Uterus (tissue), 4 donors: ENCODE measurements at places on chromosomes 16 and 17.

GRCh38 chr16:61148930-61149329 lies 887.3 kb downstream of the CDH8 start:
- no peak for DNase-seq

DNA sequence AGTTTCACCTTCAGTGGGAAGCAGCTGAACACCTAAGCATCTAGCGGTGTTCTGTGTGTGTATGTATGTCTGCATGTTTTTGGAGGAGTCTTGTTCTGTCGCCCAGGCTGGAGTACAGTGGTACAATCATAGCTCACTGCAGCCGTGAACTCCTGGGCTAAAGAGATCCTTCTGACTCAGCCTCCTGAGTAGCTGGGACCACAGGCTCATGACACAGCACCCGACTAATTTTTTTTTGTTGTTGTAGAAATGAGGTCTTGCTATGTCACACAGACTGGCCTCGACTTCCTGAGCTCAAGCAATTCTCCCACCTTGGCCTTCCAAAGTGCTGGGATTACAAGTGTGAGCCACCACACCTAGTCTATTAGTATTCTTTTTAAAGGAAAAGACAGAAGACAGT lies 30.2 kb upstream of the FAAP100 start:
- DNase-seq, result no peak

DNA sequence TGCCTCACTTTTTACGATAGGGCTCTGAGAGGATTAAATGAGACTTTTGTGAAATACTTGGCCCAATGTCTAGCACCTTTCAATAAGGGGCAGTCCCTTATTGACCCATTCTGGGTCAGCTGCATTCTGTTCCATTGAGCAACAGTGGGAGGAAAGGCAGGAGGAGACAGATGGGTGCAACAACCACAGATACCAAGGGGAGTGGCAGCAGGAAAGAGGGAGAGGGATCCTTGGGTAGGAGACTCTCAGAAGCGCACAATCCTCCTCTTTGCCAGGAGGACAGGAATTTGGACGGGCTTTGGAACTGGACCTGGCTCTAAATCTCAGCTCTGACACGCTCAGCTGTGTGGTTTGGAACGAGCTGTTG lies 3.5 kb downstream of the PIPOX start:
- DNase-seq, result no peak

- DNase-seq, result no peak
These were observed 139.1 kb upstream of the CACNG3 start for GRCh38 chr16:24116989-24117388.

- peak; percentile 13 for DNase-seq
These were observed 1.3 kb upstream of the ADGRG5 start for GRCh38 chr16:57540906-57541753.

DNA sequence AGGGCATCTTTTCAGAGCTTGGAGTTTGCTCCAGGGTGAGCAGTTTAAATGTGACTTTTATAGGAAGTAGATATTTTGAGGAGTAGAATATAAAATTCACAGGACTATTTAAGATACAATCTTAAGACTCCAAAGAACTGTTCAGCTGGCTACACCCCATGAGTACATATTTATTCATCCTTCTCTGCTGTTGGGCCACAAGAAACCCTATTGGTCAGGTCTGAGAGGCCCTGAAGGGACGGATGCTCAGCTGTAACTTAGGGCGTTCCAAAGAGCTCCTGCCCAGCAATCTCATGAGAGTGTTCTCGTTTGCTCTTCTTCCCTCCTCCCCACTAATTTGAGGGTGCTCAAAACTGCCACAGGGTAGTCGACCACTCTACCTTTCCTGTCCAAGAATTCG lies 7.3 kb downstream of the ST6GALNAC2 start:
- no peak for DNase-seq

DNA sequence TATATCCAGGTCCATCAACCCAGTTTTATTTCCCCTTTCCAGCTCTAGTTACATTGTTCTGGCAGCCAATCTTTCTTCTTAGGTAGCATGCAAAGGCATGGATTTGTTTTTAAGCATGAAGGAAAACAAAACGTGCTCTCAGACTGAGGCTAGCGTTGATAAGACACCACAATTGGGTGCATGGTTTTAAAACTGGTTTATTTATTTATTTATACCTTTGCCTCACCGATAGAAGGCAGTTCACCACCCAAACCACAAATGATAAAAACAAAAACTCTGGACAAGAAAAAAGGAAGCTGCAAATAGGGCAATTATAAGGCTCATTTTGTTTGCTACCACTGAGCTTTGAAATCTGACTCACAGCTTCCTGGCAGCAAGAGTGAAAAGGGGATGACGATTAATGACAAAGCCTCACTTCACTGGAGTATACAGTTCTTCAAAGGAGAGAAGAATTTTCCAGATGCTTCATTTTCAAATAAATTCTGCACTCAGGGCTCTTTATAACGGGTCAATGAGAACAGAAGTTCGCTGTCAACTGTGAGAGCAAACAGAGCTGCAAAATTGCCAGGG lies 278.4 kb upstream of the IRX5 start:
- DNase-seq, result no peak

DNA sequence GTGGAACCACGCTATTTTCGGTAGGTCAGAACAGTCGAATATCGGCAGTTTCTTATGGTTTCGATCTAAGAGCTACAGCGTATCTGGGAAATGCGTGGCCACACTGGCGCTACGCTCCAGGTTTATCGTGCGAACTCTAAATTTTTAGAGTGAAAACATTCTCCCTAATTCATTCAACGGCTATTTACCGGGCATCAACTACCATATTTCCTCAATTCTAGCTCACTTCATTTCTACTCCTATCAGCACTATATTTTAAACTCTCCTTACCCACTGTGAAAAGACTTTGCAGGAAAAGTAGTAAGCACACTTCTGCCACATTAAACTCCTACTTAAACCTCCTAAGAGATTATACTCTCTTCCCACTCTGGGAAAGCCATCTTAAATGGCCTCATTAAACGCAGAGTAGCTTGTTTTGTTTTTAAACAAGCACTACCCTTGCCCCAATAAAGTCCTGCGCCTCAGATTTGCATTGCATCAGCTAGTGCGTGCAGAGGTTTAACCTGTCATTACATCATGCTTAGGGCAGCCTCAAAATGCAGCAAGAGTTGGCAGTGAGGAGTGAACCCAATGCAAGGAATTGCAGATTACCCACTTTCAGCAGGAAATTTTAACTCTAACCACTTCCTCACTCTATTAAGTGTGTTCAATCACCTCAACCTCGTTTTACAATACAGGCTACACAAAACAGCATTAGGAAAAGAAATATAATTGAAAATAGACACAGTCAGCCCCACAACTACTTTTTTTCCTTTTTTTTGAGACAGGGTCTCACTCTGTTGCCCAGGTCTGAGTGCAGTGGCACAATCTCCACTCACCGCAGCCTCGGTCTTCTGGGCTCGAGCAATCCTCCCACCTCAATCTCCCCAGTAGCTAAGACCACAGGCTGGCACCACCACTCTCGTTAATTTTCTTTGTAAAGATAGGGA lies 18.8 kb downstream of the SIAH1 start:
- DNase-seq, result peak; percentile 29

DNA sequence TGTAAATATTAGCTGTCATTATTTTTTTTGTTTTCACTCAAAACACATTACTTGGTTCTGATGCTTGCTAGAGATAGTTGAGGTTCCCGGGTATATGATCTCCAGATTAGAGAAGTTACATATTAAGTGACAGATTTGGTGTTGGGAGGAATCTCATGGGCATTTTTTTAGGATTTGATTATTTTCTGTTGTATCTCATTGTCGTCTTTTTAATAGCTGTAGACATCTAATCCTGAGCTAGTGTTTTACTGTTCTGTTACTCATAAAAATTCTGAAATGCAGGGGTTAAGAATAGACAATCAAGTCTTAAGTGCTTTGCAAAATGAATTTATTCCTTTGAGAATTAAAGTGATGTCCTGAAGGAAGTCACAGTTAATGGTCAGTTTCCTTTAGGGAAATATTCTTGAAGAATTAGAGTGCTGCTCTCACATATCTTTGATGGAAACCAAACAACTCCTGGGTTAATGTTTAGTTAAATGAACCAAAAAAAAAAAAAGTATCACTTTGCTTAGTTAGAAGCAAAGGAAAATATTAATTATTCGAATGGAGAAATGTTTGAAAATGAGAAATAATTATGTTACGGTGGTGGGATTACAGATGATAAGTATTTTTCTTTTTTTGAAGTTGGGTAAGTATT lies 251.7 kb upstream of the CACNG5 start:
- no peak for DNase-seq

GRCh38 chr17:79974566-79975497 lies 60.8 kb downstream of the TBC1D16 start:
- peak; percentile 16 for DNase-seq

DNA sequence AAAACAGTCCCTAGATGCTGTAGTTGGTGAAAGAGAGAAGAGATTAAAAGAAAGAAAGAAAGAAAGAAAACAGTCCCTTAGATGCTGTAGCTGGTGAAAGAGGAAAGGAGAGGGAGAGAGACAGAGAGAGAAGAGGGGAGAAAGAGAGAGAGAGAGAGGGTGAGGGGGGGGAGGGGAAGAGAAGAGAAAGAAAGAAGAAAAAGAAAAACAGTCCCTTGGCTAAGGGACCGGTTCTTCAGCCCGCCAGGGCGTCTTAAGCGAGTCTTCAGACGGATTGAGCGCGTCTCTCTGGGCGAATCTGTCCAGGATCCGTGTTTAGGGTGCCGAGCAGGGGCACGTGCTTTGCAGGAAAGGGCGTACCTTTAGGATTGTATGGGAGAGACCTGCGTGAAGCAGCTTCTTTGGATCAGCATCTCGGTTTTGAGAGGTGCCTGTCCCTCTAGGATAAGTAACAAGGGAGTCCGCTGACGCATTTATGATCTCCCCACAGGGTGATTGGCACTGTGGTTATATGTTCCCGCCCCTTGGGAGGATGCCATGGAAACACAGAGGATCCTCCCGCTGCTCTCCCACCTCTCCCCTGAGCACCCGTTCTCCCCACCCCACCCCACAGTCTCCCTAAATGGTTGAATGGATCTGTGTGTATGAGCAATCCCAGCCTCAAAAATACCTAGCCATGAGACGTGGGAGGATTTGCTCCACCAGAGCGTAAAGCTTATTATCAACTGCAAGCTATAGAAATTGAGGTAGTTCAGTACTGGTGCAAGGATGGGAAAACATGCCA lies 16.7 kb downstream of the GNGT2 start:
- DNase-seq, result peak; percentile 88

- no peak for DNase-seq
These were observed 115.9 kb downstream of the LITAF start for GRCh38 chr16:11470676-11471415.

DNA sequence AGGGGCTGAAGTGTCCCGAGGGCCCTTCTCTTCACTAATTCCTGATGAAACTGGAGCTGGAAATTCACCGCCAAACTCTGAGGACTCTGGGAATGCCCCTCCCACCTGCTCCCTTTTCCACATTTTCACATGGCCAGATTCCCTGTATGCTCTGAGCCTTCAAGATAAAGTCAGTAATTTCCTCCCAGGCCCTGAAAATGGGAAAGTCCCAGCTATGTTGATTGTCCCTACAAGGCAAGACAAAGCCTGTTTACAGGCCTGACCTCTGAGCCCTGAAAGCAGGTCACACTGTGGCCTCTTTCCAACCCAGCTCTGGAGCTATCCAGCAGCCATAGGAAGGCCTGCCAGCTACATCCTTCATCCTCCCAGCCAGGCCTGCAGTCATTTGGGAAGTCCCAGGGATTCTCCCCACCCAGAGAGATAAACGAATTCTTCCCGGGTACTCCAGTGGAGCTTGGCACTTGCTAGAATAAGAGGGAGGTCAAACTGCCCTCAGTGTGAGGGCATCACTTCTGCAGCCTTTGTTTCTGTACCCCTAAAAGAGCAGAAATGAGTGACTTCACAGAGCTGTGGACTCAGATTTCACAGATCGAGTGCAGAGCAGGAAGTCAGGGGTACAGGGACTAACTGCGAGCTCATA lies 19.6 kb upstream of the CCL2 start:
- DNase-seq, result peak; percentile 82

DNA sequence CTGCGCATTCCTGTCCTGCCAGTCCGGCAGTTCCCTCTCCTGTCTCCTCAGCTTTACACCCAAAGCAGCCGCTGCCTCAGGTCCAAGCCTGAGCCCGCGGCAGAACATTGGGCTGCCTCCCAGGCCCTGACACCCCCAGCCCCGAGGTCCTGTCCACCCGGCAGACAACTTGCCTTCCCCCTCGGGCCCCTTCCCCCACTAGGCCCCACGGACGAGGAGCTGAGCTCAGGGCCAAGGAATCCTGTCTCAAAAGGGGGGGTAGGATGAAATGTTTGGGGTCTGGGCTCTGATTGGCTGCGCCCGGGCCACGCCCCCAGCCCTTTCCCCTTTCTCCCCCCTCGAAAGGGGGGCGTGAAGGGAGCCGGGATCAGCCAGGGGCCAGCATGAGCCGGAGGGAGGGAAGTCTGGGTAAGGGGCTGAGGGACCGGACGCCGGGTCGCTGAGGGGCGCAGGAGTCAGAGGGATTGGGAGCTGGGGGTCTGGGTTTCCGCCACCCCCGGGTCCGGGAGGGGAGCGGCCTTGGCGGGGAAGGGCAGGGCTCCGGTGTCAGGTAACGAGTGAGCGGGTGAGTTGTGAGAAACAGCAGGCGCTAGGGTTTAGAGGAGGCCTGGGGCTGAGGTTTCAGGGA lies at the start of gene CTF1:
Gene CTF1, plus strand, starts transcription at position 354 of the 628 bp plus-strand sequence. Its CDS starts 30 bp downstream, at position 384.
- DNase-seq, result peak; percentile 91

DNA sequence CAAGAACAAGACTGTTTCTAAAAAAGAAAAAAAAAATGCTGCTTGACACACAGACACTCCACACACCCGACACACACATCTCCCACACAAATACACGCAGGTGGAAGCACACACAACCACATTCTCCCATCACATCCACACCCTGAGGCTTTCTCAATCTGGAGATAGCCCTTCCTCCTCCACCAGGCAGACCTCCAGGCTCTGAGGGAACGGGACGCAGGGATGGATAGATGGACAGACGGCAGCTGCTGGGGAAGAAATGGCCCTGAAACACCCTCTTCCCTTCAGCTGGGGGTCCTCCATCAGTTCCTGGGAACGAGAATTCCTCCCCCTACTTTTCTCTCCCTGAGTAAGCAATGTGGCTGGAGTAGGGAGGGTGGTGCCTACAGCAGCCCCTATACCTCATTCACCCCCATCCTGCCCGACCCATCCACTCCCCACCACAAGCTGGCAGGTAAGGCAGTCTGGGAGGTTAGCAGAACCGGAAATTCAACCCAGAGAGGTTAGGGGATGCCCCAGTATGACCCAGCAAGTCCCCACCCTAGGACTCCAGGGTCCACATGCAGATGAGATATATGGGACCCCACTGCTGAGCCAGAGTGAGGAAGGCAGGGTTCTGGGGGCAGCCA lies 4.1 kb upstream of the LITAFD start:
- DNase-seq, result no peak

DNA sequence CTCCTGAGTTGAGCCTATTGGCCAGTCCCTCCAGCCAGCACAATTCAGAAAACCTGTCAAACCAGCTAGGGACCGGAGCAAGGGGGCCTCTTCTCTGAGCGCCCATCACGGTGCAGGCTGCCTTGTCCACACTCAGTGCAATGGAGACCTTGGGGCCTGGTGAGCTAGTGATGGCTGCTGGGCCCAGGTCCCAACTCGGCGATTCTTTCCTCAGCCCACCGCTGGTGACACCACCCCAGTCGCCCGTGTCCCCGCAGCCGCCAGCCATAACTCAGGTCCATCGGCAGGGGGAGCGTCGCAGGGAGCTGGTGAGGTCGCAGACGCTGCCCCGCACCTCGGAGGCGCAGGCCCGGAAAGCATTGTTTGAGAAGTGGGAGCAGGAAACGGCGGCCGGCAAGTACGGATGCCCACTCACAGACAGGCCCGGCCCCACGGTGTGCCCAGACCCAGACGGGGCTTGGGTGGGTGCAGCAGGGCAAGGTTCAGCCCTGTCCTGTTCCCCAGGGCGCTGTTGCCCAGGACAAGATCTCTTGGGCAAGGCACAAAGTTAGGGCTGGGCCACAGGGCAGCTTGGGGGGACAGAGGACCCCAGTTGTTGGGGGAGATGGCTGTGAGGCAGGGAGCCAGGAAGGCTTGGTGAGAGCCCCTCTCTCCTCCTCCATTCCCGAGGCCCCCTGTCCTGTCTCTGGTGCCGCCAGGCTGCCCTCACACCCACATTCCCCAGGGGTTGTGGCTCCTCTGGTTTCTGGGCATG lies 10.8 kb downstream of the SMTNL2 start:
- no peak for DNase-seq
